ENCODE measurements at places on chromosomes 7 and 10. TPM values are rescaled to one million over a fixed set of nuclear protein-coding genes. Genes with fewer than 3 reads are reported as not detected.

DNA sequence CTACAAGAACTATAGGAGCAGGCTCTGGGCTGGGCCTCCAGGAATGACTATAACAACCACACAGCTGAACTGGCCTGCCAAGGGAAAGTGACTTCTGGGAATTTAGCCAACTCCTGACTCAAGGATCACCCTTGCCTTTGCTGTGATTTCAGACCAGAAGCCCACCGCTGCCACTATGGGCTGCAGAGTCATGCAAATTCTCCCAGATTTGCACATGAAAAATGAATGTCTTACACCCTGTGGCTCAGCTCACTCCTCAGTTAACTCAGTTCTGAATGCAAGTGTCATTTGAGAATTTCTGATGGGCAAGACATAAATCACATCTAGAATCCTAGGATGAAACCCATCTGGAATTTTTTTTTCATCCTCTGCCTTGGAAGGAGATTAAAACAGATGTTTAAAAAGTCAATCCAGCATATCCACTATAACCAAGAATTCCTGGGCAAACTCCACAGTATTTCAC, 186.5 kb upstream of the BET1 start:
- DNase-seq = no peak
- H3K27me3 ChIP-seq = no peaks in the 10 kb centered on the region
- H3K27ac ChIP-seq = no peak overlapping the region
- H3K36me3 ChIP-seq = no peaks in the 10 kb centered on the region
- H3K4me1 ChIP-seq = no peaks in the 10 kb centered on the region

Gene UCMA
- total RNA-seq = not detected

DNA sequence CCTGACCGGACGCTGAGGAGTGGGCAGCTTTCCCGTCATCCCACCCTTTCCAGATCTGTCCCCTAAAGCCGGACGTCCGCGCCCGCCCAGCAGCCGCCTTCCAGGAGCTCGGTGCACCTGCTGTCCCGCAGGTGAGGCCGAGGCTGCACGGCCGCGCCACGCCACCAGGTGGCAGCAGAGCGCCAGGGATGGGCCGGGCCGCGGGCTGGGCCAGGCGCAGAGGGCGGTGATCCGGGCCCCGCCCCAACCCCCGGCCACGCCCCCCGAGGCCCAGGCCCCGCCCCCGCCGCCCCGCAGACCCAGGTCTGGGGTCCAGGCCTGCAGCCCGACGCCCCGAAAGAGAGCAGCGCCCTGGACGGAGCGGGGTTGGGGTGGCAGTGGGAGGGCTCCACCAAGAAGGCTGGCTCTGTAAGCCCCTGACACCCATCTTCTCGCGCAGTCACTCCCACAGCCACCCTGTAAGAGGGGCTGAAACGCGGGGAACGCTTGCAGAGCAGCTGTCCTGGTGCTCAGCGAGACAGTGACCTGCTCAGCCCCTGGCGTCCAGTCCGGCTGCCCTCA, 32.2 kb downstream of the FOXL3 start:
- H3K27ac ChIP-seq = no peak overlapping the region
- H3K27me3 ChIP-seq = peaks cover 37% of the 10 kb centered on the region
- H3K4me3 ChIP-seq = no peak overlapping the region
- H3K4me1 ChIP-seq = peaks cover 2% of the 10 kb centered on the region
- DNase-seq = peak; percentile 79

GRCh38 chr10:64396105-64396708, 875.0 kb downstream of the REEP3 start:
- H3K27me3 ChIP-seq = no peaks in the 10 kb centered on the region
- H3K4me3 ChIP-seq = no peak overlapping the region
- H3K27ac ChIP-seq = no peak overlapping the region
- H3K36me3 ChIP-seq = no peaks in the 10 kb centered on the region
- no peak for DNase-seq
- no peaks in the 10 kb centered on the region for H3K4me1 ChIP-seq

DNA sequence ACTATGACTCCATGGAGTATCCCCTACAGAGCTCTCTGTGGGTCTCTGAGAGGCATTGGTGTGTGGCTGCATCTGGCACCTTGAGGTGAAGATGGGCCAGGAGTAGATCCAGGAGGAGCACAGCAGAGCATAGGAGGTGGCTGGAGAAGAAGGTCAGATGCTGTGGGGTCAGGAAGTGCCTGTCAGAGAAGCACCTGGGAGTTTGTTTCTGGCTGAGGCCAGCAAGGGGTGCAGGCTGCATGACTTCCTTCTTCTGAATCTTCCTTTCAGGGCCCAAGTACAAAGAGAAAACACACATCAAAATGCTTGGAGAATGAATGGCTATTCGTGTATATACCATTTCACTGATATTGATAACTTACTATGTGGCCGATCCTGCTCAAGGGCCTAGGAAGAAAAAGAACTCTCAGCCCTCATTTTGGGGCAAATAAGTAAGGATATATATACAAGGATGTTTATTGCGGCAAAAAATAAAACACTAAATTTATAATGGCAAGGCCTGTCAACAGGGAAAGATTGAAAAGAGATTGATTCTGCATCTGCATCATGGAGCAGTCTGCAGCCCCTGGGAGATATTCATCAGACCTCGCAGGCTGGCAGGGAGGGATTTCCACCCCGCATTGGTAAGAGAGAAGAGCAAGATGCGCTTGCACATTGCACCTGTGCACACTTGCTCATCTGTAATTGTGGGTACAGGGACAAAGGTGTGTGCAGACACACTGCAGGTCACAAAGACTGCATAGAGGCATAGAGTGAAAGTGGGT, 39.2 kb downstream of the PTPRE start:
- H3K27me3 ChIP-seq = no peaks in the 10 kb centered on the region
- no peak for DNase-seq
- peak overlapping the region; percentile 88 for H3K27ac ChIP-seq

Gene EIF5AL1
- 0.12 TPM for total RNA-seq

DNA sequence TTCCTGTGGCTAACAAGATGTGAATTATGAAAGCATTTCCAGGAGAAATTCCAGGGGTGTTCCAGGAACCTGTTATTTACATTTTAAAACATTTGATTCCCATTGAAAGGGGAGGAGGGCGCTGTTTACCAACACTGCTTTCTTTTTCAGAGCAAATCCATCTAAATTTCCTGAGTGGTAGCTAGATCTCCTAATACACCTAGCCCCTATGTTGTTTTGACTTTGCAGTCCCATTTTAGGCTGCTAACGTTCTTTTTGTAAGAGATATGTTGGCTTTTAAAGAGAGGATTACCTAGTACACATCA, 130.8 kb downstream of the TCF7L2 start:
- DNase-seq = no peak
- no peak overlapping the region for H3K27ac ChIP-seq
- peaks cover 4% of the 10 kb centered on the region for H3K4me1 ChIP-seq

DNA sequence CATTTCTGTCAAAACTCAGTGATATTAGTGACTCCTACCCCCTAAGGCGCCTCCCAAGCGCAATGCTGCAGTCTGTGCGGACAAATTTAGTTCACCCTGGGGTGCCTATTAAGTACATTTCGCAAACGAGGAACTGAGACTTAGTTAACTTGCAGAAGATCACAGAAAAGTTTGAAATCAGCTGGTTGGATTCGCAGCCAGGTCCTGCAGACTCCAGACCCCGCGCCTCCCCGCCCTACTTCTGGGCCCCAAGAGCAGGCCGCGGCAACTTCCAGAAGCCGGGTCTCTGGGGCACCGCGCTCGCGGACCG, 588 bp downstream of the CYREN start:
- H3K4me3 ChIP-seq = peak overlapping the region; percentile 89
- H3K27me3 ChIP-seq = no peaks in the 10 kb centered on the region
- DNase-seq = no peak
- H3K4me1 ChIP-seq = peaks cover 35% of the 10 kb centered on the region
- peak overlapping the region; percentile 97 for H3K27ac ChIP-seq
- no peaks in the 10 kb centered on the region for H3K36me3 ChIP-seq

DNA sequence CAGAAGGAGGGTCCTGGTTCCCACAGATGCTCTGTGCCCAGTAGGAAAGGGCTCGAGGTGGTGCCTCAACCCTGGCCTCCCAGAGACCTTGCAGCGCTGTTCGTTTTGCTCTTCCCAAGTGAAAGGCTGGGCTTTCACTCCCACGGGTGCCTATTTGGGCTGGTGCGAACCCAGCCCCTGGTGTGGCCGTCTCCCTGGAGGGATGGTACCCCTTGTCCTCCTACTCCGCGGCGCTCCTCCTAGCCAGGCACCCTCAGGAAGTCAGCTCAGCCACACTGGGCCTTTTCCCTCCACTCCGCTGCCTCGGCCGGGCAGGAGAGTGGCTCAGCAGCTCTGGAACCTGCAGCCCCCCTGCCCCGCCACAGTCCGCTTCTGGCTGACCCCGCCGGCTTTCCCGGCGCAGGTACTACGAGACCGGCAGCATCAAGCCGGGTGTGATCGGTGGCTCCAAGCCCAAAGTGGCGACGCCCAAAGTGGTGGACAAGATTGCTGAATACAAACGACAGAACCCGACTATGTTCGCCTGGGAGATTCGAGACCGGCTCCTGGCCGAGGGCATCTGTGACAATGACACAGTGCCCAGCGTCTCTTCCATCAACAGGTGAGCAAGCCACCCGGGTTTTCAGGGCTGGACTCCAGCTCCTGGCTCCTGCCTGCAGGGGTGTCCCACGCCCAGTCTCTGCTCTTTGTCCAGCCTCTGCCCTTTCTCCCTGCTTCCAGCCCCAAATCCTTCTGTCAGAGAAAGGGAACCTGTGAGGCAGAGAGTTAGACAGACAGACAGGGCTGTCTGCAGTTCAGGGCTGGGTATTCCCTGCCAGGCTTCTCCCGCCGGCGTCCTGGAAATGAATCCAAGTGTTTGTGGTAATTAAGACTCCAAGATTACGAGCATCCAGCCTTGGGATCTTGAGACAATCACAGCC, 5.2 kb downstream of the PAX2 start:
- no peak for DNase-seq
- H3K4me1 ChIP-seq = peaks cover 21% of the 10 kb centered on the region
- peaks cover 88% of the 10 kb centered on the region for H3K27me3 ChIP-seq

Gene IFRD1
- total RNA-seq = 269 TPM

GRCh38 chr7:90917539-90917938, 321.4 kb downstream of the CDK14 start:
- no peak for DNase-seq
- H3K4me3 ChIP-seq = no peak overlapping the region
- no peaks in the 10 kb centered on the region for H3K4me1 ChIP-seq
- no peaks in the 10 kb centered on the region for H3K36me3 ChIP-seq

GRCh38 chr7:100568896-100569844, 4.5 kb downstream of the SAP25 start:
- peaks cover 2% of the 10 kb centered on the region for H3K36me3 ChIP-seq
- H3K4me1 ChIP-seq = peaks cover 21% of the 10 kb centered on the region
- H3K27me3 ChIP-seq = no peaks in the 10 kb centered on the region
- peak; percentile 43 for DNase-seq
- H3K4me3 ChIP-seq = peak overlapping the region; percentile 68
- H3K27ac ChIP-seq = peak overlapping the region; percentile 83

DNA sequence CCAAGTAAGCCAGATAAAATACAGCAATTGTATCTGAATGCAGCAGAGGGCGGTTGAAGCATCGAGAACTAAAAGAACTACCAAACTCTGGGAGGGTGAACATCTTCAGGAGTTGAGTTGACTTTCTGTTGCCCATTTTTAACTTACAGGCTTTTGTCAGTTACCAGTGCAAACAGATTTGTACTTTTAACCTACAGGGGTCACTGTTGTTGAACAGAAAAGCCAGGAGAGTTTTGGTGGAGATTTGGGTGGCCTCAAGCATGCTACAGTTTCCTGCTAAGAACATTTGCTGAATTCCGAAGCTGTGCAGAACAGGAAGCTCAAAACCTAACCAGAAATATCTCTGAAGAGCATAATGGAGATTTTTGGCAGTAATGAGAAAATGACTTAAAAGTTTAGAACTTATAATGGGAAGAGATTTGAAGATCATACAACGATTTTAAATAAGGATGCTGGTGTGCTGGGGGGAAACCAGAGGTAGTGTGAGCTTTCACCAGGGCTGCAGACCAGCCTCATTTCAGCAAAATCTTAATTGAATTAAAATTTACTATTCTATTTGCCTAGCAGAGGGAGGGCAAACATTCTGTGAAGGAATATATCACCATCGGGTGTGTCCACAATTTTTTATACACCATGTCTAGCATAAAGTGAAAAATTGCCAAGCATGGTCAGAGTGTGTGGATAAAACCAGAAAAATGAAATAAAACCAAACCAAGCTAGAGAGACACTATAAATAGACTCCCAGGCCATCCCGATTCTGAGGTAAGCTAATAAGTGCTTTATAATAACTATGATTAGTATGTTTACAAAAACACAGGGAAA, 208.6 kb upstream of the CCDC6 start:
- no peaks in the 10 kb centered on the region for H3K4me1 ChIP-seq
- no peaks in the 10 kb centered on the region for H3K36me3 ChIP-seq
- no peak overlapping the region for H3K4me3 ChIP-seq
- H3K27ac ChIP-seq = no peak overlapping the region

Gene TYW1B
- total RNA-seq = 4.8 TPM

GRCh38 chr7:95092324-95092723, 184.9 kb downstream of the PPP1R9A start:
- peaks cover 6% of the 10 kb centered on the region for H3K27me3 ChIP-seq
- no peak overlapping the region for H3K27ac ChIP-seq
- no peak for DNase-seq
- H3K4me1 ChIP-seq = no peaks in the 10 kb centered on the region

Gene LRRTM3
- not detected for total RNA-seq

DNA sequence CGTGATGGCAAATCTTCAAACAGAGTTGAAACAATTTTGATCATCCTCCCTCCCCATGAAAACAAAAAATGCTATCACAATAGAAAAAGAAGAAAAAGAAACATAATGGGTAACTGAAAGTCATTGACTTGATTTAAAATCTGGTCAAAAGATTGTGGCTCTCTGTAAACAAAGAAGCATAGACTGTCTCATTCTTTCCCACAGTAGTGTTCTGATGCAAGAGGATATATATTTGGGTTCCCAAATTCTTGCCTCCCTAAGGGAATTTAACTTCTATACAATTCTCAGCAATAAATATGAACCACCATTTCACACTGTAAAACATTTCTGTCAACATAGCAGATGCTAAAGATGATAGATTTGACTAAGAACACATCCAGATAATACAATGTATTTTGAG, 32.8 kb upstream of the MEOX2 start:
- H3K4me1 ChIP-seq = no peaks in the 10 kb centered on the region
- no peak for DNase-seq
- no peaks in the 10 kb centered on the region for H3K27me3 ChIP-seq
- H3K27ac ChIP-seq = no peak overlapping the region
- no peak overlapping the region for H3K4me3 ChIP-seq

All from T-helper 17 cell (primary cell).